ENCODE measurements at places on chromosomes 2 and 18.

GRCh38 chr2:239739206-239739605 is 285.9 kb downstream of the NDUFA10 start:
- H3K4me1 ChIP-seq = no peaks in the 10 kb centered on the region
- H3K36me3 ChIP-seq = no peaks in the 10 kb centered on the region
- no peak overlapping the region for H3K27ac ChIP-seq
- H3K27me3 ChIP-seq = no peaks in the 10 kb centered on the region

DNA sequence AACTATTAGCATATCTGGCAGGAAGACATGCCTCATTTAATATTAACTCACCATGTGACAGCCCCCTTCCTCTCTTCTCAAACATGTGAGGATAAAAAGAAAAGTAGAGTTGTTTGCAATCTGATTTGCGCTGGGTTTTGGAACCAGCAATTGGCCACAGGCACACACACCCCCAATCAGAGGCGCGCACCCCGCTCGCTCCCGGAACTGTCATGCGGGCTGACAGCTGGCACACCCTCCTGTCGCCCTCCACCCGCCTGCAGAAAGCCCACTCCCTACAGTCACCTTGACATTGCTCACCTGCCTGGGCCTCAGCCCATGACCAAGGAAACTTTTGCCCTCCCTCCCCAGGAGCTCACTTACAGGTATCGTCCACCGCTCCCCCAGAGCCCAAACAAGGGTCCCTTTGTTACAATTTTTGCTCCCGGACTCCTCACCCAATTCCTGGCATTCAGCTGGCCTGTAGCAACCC is 1.1 kb downstream of the COBLL1 start:
- no peak overlapping the region for H3K27ac ChIP-seq
- no peaks in the 10 kb centered on the region for H3K36me3 ChIP-seq
- H3K27me3 ChIP-seq = peaks cover 27% of the 10 kb centered on the region

DNA sequence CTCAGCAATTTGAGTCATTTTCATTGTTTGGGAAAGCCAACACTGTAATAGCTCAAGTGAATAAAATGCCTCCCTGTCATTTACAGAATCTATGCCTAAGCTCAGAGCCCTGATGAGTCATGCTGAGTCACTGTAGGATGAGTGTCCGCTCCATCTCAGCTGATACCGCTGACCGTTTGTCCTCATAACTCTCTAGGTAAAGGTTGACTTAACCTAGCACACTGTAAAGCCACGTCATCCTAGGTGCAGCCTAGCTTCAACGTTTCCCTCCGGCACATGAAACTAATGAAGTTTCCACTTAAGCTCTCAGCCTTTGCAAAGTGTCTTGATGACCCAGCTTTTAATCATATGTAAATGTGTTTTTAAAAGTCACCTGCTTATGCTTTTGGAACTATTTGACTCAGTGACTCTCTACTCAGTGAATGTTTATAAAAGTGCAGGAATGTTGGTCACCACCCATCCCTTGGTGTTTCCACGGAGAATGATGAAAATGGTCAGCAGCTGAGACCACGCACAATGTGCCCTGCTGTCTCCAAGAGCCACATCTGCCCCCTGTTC is 154.0 kb downstream of the PMAIP1 start:
- no peaks in the 10 kb centered on the region for H3K36me3 ChIP-seq
- DNase-seq = no peak
- H3K4me1 ChIP-seq = no peaks in the 10 kb centered on the region

DNA sequence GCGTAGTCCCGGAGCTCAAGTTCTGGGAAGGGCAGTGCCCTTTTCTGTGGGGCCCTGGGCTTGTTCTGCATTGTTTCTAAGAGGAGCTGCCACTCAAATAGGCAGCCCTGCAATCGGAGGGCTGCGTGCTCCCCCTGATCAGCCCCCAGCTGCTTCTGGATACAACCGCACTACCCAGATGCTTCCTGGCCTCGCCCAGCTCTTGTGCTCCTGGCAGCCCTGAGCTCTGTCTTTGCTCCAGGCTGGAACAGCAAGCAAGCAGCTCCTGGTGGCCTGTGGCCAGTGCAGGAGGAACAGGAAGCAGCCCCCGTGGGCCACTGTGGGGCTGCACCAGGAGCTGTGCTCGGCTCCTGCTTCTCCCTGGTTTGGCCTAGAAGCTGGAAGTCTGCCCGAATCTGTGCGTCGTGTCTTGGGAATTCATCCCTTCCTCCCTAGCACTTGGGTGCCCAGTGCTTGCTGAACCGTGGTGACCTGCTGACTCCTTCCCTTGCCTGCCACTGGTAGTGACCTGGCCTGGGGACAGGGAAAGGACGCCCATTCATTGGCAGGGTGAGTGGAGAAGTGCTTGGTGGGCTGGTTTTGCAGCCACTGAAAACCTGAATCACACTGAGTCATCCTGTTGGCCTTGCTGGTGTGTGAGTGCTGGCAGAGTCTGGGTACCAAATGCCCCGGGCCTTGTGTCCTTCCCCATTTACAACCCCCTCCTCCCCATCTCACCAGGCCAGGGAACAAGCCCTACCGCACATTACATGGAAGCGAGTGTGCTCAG is 27.3 kb upstream of the NTSR2 start:
- peaks cover 20% of the 10 kb centered on the region for H3K4me1 ChIP-seq
- no peaks in the 10 kb centered on the region for H3K27me3 ChIP-seq
- no peak for DNase-seq

GRCh38 chr2:153105829-153106578 is 372.6 kb downstream of the RPRM start:
- H3K36me3 ChIP-seq = no peaks in the 10 kb centered on the region
- no peak for DNase-seq

DNA sequence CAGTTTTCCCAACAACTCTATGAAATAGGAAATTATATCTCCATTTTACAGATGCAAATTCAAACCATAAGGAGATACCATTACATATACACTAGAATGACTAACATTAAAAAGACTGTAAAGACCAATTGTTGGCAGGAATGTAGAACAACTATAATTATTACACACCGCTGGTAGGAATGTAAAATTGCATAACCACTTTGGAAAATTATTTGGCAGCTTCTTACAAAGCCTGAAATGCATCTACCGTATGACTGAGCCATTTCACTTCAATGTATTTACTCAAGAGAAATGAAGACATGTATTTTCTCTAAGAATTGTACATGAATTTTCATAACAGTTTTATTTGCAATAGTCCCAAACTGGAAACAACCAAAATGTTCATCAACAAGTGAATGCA is 189.1 kb upstream of the BCL2L11 start:
- DNase-seq = no peak
- no peak overlapping the region for H3K27ac ChIP-seq
- no peaks in the 10 kb centered on the region for H3K27me3 ChIP-seq
- H3K4me3 ChIP-seq = no peak overlapping the region
- no peaks in the 10 kb centered on the region for H3K4me1 ChIP-seq

- H3K27me3 ChIP-seq = peaks cover 10% of the 10 kb centered on the region
- no peaks in the 10 kb centered on the region for H3K36me3 ChIP-seq
- H3K4me3 ChIP-seq = no peak overlapping the region
- no peak overlapping the region for H3K27ac ChIP-seq
These were observed 49.8 kb downstream of the PLB1 start for GRCh38 chr2:28545590-28546200.

- H3K36me3 ChIP-seq = no peaks in the 10 kb centered on the region
- DNase-seq = no peak
- no peaks in the 10 kb centered on the region for H3K4me1 ChIP-seq
- peaks cover 8% of the 10 kb centered on the region for H3K27me3 ChIP-seq
- H3K27ac ChIP-seq = no peak overlapping the region
These were observed 185.9 kb downstream of the PDE1A start for GRCh38 chr2:182240862-182241371.

DNA sequence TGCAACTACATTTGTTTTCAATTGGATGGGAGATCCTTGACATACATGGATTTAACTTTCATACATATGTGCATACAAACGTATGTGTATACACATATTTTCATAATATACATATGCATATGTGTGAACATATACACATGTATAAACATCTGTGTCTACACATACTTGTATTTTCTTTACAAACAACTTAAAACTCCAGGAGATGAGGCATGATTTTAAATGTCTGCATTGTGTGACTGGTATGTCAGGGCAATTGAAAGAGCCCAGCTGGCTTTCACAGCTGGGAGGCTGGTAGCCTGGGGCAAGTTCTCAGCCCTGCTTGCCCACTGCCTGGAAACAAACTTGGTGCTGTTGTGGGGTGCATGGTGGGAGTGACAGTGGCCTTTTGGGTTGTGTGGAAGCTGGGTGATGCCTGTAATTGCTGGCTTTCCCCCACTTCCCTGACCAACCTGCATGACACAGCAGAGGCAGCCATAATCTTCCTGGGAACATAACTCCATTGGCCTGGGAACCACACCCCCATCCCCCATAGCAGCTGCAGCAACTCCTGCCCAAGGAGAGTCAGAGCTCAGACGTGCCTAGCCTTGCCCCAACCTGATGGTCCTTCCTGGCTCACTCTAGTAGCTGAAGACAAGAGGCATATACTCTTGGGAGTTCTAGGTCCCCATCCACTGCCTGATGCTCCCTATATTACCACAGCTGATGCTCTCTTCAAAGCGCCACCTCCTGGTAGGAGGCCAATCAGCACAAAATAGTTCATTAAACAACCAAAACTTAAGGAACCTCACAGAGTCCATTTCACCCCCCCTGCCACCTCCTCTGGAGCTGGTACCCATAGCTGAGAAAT is 158.3 kb downstream of the CERS6 start:
- H3K27me3 ChIP-seq = no peaks in the 10 kb centered on the region
- H3K27ac ChIP-seq = no peak overlapping the region
- no peak overlapping the region for H3K4me3 ChIP-seq
- DNase-seq = peak; percentile 8

GRCh38 chr2:85470850-85471800 is 52.6 kb downstream of the SH2D6 start:
- H3K27ac ChIP-seq = peak overlapping the region; percentile 68
- no peak overlapping the region for H3K4me3 ChIP-seq
- peak; percentile 81 for DNase-seq
- H3K36me3 ChIP-seq = no peaks in the 10 kb centered on the region

GRCh38 chr2:9112079-9112721 is 94.4 kb upstream of the ASAP2 start:
- no peak overlapping the region for H3K4me3 ChIP-seq
- H3K36me3 ChIP-seq = no peaks in the 10 kb centered on the region
- no peak for DNase-seq
- no peaks in the 10 kb centered on the region for H3K4me1 ChIP-seq
- no peaks in the 10 kb centered on the region for H3K27me3 ChIP-seq
- H3K27ac ChIP-seq = no peak overlapping the region

DNA sequence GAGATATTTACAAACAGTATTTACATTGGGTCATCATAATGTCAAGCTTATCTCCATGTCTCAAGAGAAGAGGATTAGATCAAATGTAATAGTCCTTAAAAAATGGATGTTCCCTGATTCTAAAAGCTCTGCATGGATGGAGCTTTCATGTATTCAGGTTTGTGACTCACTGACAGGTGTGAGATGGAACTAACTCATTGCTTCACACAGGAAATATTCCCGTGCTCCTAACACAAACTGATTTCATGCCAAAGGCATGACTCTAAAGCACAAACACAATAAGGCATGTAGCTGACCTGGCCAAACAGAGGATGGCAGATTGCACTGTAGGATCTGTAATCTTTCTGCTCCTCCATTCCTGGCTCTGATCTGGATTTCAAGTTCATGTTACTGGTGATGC is 110.0 kb downstream of the ALK start:
- no peak for DNase-seq
- H3K27me3 ChIP-seq = peaks cover 6% of the 10 kb centered on the region
- H3K4me1 ChIP-seq = no peaks in the 10 kb centered on the region
- H3K27ac ChIP-seq = no peak overlapping the region
- no peaks in the 10 kb centered on the region for H3K36me3 ChIP-seq

DNA sequence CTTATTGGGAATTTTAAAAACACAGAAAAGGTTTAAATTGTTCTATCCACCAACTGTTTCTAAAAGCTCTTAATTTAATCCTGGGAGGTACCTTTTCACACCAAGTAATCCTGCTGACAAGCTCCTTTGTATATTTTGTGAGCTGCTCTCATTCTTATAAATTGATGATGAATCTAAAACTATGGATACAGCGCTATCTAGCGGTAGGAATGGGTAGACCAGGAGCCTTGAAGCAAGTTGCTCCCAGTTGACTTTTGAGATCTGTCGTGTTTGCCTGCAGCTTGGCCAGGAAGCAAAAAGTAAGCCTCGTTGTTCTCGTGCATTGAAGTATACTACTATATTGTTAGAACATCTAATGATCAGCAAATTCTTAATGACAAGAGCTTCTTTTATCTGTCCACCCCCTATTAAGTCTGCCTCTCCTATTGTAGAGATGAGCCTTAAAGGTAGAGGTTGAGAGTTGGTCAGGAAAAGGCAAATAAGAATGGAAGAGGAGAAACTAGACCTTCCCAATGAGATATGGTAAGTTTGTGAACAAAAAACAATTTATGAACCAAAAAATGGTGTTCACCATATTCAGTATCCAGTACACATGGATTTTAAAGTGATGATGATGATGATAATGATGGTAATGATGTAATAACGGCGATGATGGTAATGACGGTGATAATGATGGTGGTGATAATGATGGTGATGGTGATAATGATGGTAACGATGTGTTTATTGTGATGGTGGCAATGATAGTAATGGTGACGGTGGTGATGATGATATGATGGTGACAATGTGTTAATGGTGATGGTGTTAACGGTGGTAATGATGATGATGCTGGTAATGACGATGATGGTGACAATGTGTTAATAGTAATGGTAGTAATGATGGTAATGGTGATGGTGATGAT is 212.1 kb upstream of the NCKAP5 start:
- H3K4me3 ChIP-seq = no peak overlapping the region
- H3K27me3 ChIP-seq = peaks cover 6% of the 10 kb centered on the region
- H3K4me1 ChIP-seq = no peaks in the 10 kb centered on the region
- H3K36me3 ChIP-seq = no peaks in the 10 kb centered on the region
- H3K27ac ChIP-seq = no peak overlapping the region

GRCh38 chr2:97750017-97750416 is 36.6 kb downstream of the ZAP70 start:
- no peak overlapping the region for H3K4me3 ChIP-seq
- H3K27ac ChIP-seq = no peak overlapping the region
- peaks cover 4% of the 10 kb centered on the region for H3K36me3 ChIP-seq
- no peaks in the 10 kb centered on the region for H3K27me3 ChIP-seq

GRCh38 chr2:12734914-12735654 is 18.3 kb downstream of the TRIB2 start:
- H3K27me3 ChIP-seq = no peaks in the 10 kb centered on the region
- no peak overlapping the region for H3K4me3 ChIP-seq
- H3K27ac ChIP-seq = no peak overlapping the region
- H3K4me1 ChIP-seq = no peaks in the 10 kb centered on the region
- H3K36me3 ChIP-seq = peaks cover 94% of the 10 kb centered on the region
